ENCODE measurements at places on chromosomes 11 and 22. TPM values are rescaled to one million over a fixed set of nuclear protein-coding genes. Genes with fewer than 3 reads are reported as not detected.

Gene ROM1
- total RNA-seq = 3.0 TPM

Gene CHADL
- 0.64 TPM for total RNA-seq

Gene POLR2L
- total RNA-seq = 92.4 TPM

Gene OR8G1
- under 0.01 TPM for total RNA-seq

Gene C11orf16
- total RNA-seq = not detected

Gene SCT
- total RNA-seq = not detected

Gene SMC1B
- total RNA-seq = not detected

Gene CRACR2B
- 0.97 TPM for total RNA-seq

Gene BCO2
- total RNA-seq = 3.0 TPM

Gene OR8D4
- not detected for total RNA-seq

Gene CRYBB3
- total RNA-seq = not detected

Gene CD151
- 295 TPM for total RNA-seq

Gene DDX25
- not detected for total RNA-seq

Gene POU2F3
- total RNA-seq = not detected

Gene CCDC87
- 0.64 TPM for total RNA-seq

Gene HRAS
- 36.7 TPM for total RNA-seq

Gene TYR
- total RNA-seq = not detected

Gene CCDC82
- 17.7 TPM for total RNA-seq

Gene GAL
- total RNA-seq = not detected

Gene ZFTA
- total RNA-seq = 12.2 TPM

Gene OR5L2
- not detected for total RNA-seq

Gene ACCSL
- total RNA-seq = not detected

Gene NNMT
- total RNA-seq = 505 TPM

Gene ANO5
- 0.32 TPM for total RNA-seq

Gene HBE1
- total RNA-seq = 0.97 TPM

Gene CYP2D6
- under 0.01 TPM for total RNA-seq

Gene CARNS1
- not detected for total RNA-seq

Gene TMPRSS4
- not detected for total RNA-seq

Gene EIF3L
- 230 TPM for total RNA-seq

Gene ART1
- total RNA-seq = not detected

Gene CENPM
- 14.2 TPM for total RNA-seq

Gene FAM227A
- total RNA-seq = 1.9 TPM

Gene GRAMD1B
- 6.0 TPM for total RNA-seq

Gene MOGAT2
- total RNA-seq = not detected

Gene DGCR6
- total RNA-seq = 2.2 TPM

Gene CARD18
- total RNA-seq = under 0.01 TPM

Gene B4GALNT4
- 1.3 TPM for total RNA-seq

Gene MMP7
- total RNA-seq = 2.6 TPM

Gene NRIP3
- 20.9 TPM for total RNA-seq

Gene TRIM77
- total RNA-seq = not detected

Gene FDX1
- total RNA-seq = 8.2 TPM

Gene CAVIN3
- total RNA-seq = 142 TPM

Gene MYH9
- 1,714 TPM for total RNA-seq

Gene DEPDC7
- 7.7 TPM for total RNA-seq

Gene GGT5
- 2.2 TPM for total RNA-seq

Gene SDHAF2
- total RNA-seq = 37.6 TPM

Gene NXPE2
- not detected for total RNA-seq

Gene P2RY6
- 0.32 TPM for total RNA-seq

Gene GSTT2B
- total RNA-seq = 1.9 TPM

Gene TMEM126B
- 67.0 TPM for total RNA-seq

Data from fibroblast of villous mesenchyme (primary cell).